ENCODE measurements at places on chromosomes 5 and 9.
A peak's percentile ranks its signal among the peaks of the same experiment; 100 is the strongest.

DNA sequence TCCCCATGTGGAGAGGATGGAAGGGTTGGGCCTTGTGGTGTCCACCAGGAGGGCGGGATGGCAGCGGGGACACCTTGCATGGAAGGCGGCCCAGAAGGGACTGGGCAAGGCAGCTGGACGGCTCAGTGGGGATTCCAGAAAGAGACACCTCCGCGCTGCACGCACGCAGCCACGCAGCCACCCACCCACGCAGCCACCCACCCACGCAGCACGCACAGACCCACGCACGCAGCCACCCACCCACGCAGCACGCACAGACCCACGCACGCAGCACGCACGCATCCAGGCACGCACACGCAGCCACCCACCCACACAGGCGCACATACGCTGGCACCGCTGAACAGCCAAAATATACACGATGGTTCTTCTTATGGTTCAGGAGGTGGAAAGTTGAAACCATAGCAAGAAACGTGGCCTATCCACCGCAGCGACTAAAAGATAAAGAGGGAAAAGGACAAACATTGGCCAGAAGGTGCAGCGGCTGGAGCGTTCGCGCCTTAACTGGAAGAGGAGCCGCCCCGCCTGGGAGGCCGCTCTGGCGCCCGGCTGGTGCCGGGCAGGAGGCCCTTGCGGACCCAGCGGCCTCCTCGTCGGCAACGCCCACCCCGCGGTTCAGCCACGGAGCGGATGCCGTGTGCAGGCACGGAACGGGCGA is 22.2 kb upstream of the EXOC3 start:
- DNase-seq, result no peak

DNA sequence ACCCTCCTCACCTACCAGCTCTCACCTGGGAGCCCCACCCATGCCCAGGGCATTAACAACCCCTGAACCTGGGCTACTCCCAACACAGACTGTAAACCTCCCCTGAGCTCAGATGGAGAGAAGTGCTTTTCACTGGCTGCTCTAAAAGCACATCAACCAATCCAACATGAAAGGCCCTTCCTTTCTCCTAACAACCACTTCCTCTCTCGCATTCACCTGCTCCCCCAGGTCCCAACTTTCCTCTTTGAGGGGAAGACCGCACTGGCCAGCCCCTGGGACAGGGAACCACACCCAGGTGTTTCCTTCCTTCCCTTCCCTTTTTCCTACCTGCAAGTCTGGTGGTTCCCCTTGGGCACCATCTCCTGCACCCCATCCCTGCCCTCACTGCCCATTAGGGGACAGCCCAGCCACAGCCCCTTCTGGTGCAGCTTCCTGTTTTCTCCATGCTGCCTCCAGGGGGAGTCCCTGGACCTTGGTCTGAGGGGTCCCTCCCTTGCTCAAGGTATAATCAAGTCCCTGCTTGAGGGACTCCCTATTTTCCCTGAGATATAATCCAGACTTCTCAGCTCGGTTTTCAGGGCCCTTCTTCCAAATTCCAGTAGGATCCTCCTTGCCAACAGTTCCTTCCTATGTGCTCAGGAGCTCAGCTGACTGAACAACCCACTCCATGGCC is 30.5 kb upstream of the DAB2IP start:
- DNase-seq, result peak; percentile 60

DNA sequence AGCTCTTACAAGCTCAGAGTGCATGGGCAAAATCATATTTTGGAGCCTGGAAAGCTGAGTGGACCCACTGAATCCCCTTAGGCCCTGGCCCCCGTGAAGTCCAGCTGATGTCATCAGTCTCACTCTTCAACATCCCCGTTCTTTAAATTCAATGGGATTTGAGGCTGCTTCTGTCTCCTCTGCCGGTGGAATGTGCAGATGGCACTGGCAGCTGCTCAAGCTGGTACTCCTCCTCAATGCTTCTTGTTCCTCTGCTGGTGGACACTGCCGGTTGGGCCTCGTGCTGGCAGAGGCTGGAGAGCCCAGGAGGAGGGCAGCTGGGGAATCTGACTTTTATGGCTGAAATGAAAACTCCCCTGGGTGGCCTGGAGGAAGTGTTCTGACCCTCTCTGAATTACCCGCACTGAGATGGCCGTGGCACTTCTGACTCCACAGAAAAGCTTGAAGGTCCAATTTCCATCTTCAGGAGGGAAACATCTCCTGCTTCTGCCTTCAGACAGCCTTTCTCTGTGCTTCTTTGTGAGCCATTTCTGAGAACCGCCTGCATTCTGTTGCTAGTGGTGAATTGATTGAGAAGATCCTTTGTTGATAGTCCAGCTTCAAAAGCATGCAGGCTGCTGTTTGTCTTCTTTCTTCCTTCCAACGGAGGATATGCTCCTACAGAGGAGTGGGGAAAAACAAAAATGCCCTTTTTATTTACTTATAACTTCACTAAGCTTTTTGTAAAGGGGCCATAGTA is 298.9 kb downstream of the TMEM38B start:
- DNase-seq, result no peak

- no peak for DNase-seq
These were observed 4.2 kb downstream of the ZBTB43 start for GRCh38 chr9:126809068-126809467.

DNA sequence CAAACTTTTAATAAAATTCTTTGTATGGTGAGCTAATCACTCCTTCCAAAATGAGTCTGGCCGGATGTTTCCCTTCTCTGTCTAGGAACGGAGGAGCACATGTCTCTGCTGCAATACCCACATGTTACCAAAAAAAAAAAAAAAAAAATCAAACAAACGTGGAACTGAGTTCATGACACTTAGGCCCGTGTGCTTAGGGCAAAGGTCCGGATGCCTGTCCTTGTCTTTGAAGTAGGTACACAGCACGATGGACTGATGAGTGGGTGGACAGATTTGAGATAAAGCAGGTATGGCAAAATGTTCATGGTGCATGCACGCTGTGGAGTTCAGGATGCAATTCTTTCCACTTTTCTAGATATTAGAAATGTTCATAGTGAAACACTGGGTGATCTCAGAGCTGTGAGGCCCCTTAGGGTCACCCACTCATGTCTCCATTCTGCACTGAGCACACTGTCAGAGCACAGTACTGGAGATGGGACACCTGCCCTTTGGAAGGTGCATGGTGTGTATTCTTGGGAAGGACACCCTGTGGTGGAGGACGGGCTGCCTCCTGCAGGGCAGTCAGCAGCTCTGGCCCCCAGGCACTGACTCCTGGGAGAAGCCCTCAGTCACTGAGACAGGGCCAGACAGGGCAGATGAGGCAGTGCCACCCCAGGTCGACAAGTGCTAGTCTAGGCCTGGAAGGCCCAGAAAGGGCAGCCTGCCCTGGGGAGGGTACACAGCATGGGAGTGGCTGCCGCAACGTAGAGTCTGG is 43.6 kb downstream of the GADD45G start:
- DNase-seq, result no peak

DNA sequence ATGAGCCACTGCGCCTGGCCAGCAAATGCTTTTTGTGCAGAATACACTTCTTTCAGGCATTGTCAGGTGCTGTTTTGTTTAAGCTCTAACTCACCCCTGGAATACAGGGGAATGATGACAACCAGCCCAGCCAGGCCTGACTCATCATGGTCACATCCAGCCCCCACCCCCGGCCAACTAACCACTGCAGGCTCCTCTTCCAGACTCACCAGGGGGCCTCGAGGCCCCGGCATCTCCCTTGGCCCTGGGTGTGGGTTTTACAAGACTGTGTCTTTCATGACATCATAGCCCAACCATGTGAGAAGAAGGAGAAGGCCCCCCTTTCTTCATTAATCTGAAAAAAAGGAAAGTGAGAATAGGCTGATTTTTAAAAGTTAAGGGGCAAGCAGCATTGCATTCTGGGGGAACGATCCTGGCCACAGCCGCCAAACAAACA is 35.5 kb downstream of the OLFML2A start:
- DNase-seq, result no peak

DNA sequence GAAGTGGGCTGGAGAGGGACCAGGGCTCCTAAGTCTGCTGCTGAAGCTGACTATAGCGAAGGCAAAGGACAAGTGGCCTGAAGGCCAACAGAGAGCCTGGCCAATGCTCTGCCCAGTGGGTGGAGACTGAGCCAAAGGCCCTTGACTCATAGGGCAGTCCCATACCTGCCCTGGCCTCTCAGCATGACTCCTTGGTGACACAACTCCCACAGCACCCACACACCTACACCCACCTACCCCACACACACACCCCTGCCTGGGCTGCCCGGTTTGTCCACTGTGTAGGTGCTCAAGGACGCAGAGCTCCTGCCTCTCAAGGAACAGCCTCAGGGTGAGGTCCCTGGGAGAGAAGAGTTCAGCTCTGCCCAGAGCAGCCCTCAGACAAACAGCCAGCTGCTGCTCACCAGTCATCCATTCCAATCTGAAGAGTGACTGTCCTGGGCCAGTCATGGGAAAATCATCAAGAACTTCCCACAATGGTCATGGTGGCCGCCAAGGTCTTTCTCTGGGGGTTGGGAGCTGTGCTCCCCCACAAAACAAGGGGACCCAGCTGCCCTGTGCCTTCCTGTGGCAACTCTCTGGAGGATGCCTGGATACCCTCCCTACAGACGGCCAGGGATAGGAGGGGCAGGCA is 5.0 kb downstream of the TNIP1 start:
- DNase-seq, result no peak

GRCh38 chr5:63247651-63248050 is 669.0 kb downstream of the LRRC70 start:
- no peak for DNase-seq

- DNase-seq, result no peak
These were observed 452.1 kb downstream of the EFNA5 start for GRCh38 chr5:107218457-107219193.

GRCh38 chr5:133147411-133147810 is 95.6 kb downstream of the HSPA4 start:
- DNase-seq, result no peak

GRCh38 chr5:114948986-114949621 is 220.6 kb downstream of the TRIM36 start:
- DNase-seq, result no peak

DNA sequence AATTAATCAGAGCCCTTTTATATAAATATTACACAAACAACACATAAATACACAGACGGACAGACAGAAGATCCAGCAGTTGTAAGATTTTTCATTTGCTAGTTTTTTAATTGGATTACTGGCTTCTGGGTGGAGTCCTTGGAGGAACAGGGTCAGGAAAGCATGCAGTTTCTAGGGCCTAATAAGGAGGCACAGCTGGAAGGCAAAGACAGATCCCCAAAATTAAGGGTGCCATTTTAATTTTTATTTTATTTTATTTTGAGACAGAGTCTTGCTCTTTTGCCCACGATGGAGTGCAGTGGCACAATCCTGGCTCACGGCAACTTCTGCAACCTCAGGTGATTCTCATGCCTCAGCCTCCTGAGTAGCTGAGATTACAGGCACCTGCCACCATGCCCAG is 49.5 kb downstream of the PTGS1 start:
- no peak for DNase-seq

DNA sequence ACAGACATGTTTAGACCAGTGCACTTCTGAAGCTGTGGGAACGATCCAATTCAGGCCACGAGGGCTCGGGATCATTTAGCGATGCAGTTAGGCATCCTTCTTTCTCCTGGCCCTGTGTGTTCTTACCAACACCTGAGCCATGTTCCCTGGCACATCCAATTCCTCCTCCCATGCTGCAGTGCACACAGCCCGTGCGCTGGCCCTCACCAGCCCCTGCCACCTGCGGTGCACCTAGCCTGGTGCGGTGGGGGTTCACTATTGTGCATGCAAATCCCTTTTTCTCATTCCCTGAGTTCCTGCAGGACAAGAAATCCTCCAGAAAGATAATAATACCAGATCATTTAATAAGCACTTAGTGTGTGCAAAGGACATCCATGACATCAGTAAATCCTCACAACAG is 53.5 kb downstream of the NEURL1B start:
- no peak for DNase-seq

- no peak for DNase-seq
These were observed 71.4 kb upstream of the DAP start for GRCh38 chr5:10832421-10832820.

DNA sequence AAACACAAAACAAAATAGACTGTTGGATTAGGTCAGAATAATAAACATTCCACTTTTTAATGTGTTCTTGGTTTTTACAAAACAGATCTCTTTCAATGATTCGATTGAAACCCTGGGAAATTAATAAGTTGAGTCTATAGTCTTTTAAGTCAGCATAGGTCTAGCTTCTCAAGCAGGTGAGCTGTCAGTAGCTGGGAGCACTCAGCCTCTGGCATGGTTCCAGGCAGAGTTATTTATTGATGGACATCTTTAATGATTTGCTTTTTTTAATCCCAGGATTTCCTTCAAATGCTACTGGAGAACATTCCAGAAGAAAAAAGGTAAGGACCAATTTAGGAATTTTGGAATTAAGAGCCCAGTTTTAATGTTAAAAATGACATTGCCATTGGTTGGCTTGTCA is 241.0 kb downstream of the AOPEP start:
- DNase-seq, result no peak

DNA sequence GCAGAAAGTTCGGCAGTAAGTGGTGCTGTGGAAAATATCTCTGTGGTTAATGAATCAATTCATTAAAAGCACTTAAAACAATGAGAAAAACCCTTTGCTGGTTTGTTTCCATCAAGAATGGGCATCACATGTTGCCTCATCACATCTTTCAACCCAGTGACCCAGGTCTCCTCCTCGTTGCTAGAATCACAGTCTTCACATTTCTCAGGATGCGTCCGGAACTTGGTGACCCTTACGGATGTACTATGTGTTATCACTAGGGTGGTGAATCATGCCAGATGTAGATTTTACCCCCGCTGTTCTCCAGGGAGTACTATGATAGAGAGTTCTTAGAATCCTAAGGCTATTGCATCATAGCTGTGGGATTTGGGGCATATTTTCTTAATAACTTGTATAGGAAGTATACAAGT is 217.9 kb upstream of the KLF4 start:
- no peak for DNase-seq

GRCh38 chr5:108878756-108879155 is 131.1 kb downstream of the FER start:
- DNase-seq, result no peak

DNA sequence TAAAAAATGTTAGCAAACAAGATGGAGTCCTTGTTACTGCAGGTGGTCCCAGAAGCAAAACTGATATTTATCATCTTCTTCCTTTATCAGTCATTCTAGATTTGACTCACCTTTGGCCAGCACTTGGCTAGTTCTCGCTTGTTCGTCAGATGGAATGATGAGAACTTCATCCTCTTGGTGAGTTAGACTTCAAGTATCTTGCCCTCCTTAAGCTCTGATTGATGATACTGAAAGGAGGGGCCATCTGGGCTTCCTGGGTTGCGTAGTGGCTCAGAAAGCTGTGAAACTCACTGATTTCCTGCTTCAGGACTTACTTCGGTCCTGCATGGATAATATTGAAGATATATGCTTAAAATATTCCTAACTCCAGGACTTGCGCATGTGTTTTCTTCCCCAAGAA is 1248.2 kb upstream of the CDH9 start:
- no peak for DNase-seq

GRCh38 chr9:91500509-91501014 is 76.9 kb upstream of the NFIL3 start:
- no peak for DNase-seq

DNA sequence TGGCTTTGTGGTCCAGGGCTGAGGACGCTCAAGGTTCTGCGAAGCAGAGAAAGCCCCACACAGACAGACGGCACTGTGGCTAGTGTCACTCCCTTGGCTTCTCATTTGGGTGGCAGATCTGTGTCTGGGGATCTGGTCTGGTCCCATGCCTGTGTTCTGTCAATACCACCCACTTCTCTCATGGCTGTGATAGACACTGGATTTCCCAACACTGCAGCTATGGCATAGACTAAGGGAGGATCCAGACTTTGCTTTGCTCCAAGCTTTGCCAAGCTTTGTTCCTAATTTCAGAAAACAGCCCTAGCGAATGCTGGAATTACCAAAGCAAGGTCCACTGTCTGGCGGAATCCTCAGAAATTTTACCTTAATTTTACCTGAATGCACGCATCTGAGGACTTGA is 62.1 kb downstream of the GADD45G start:
- DNase-seq, result no peak

- no peak for DNase-seq
These were observed 23.1 kb downstream of the NDUFS6 start for GRCh38 chr5:1824109-1824821.

All from GM13976 (cell line).